Muscle of arm (tissue), 14 donors: ENCODE measurements at places on chromosomes 16 and 17.

- no peak for DNase-seq
Measured at GRCh38 chr17:17566896-17567513, 24.5 kb downstream of the PEMT start.

DNA sequence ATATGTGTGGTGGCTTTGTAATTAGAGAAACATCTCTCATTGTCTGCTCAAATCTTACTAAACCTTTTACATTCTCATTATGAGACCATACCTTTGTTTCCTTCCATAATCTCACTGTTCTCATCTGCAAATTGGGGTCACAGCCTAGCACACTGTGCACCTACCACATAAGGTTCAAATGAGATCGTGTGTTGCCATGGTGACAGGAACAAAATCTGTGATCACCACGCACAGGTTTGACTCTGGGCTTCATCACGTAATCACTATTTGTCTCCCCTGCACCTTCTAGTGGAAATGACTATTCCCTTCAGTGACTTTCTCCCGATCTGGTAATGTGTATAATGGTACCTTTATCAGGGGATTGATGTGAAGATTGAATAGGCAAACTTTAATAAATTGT lies 26.1 kb downstream of the CDH8 start:
- no peak for DNase-seq

GRCh38 chr16:88991813-88992350 lies 14.9 kb upstream of the CBFA2T3 start:
- no peak for DNase-seq

- DNase-seq = no peak
Measured at GRCh38 chr16:52611817-52612673, 65.1 kb upstream of the TOX3 start.

DNA sequence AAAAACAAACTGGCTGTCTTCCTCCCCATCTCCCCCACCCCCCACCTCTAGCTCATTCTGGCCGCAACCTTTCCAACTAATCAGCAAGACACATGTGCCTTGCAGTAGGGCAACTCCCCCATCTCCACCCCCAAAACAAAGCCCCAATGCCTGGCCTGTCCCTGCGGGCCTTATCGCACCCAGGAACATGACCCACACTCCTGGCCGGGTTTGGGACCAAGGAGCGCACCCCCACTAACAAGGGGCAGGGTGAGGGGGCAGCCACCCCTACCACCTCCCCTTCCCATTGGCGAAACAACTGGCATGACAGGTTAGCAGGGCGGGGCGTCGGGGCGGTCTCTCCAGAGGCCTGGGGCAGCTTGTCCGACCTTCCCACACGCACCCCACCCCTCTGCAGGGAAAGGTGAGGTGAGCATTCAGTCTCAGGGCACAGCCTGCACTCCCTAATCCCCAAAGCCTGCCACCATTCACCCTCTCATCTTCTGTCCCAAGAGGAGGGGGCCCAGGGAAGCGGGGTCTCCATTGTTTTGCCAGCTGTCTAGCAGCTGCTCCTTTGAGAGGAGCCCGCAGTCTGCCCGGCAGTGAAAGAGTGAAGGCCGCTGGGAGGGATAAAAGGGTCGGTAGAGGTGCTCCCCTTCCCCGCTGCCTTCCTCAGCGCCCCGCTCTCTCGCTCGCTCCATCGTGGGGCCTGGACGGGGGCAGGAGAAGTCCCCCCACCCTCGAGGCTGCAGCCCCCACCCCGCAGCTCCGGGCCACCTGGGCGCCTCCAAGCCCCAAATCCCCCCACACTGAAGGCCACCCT lies 765 bp downstream of the MYO18A start:
- DNase-seq = no peak

DNA sequence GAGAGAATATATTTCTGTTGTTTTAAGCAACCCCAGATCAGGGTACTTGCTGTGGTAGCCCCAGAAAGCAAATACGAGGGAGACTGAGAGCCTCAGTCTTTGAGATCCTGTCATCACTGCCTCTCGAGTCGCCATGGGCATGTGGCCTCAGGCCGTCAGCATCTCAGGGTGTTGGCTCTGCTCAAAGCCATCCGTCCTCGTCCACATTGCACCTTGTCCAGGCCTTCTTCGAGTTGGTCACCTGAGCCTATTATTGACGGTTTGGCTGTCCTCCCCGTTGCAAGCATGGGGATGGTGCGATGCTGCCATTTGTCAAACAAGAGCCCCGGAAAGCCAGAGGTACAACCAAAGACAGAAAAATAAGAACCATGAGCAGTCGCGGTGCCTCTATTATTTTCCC lies 136.9 kb downstream of the IRF8 start:
- DNase-seq = no peak

GRCh38 chr16:3671424-3671823 lies 16.9 kb downstream of the DNASE1 start:
- DNase-seq = no peak

DNA sequence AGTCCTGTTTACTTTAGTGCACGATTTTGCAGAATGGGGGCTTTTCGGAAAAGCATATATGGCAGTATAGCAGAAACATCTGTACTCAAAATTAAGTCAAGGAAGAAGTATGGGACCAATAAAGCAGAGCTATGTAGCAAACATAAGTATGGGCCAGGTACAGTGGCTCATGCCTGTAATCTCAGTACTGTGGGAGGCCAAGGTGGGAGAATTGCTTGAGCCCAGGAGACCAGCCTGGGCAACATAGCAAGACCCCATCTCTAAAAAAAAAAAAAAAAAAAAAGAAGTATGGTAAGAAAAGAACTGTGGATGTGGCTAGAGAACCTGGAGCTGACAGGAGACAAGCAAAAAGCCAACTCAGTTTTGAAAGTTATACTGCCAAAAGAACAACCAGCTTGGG lies 36.1 kb downstream of the ZNF652 start:
- no peak for DNase-seq

DNA sequence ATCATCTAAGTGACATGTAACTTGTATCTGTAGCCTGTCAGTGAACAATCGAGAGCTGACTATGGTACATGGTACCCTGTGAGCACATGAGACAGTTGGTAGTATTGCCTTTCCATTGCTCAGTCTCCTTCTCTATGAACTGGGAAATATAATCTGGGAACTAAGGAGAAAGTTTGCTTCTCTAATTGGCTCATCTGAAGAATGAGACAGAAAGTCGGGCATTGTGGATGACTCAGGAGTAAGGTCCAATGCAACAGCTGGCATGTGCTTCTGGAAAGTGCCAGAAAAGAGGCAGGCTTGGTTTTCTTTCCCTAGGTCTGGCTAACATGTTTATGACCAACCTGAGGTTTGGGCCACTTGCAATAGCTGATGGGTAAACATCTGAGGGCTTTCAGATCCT lies 51.9 kb downstream of the ZZEF1 start:
- no peak for DNase-seq

- DNase-seq = no peak
Measured at GRCh38 chr16:31464348-31464769, 5.1 kb downstream of the ARMC5 start.

GRCh38 chr16:57893559-57894389 lies 77.2 kb downstream of the CNGB1 start:
- peak; percentile 7 for DNase-seq

- peak; percentile 76 for DNase-seq
Measured at GRCh38 chr17:63433746-63434591, 12.1 kb downstream of the CYB561 start.

GRCh38 chr17:17044846-17045561 lies 2.7 kb downstream of the MPRIP start:
- peak; percentile 86 for DNase-seq

- no peak for DNase-seq
Measured at GRCh38 chr16:59154295-59154694, 420.2 kb upstream of the GOT2 start.

DNA sequence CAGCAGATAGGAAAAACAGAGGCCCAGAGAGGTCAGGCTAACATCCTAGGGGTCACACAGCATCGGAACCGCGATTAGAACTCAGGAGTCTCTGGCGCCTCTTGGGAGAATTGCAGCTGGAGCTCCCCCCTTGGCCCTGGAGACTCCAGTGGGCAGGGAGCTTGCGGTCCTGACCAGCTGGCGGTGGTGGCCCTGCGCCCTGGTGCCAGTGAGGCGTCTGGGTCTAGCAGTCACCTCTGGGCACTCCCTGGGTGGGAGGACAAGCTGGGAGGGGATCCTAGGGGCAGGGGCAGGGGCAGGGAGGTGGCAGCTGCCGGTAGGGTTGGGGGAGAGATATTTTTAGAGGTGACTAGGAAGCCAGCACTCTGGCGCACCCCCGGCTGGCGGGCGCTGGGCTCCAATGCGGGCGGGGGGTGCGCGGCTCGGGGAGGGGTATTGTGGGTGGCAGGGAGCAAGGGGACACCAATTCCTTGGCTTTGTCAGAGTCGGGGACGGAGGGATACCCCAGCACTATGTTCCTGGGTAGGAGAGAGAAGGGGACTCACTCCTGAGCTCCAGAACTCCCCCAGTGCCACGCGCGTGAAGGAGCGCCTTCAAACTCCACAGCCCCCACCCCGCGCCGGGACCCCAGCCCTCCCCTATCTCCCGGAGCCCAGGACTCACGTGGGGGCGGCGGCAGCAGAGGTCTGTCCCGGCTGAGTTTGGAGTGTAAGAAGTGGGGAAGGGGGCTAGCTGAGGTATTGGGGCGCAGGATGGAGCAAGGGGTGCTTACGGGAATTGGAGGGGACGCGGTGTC lies 584 bp downstream of the PHOSPHO1 start:
- DNase-seq = no peak

- peak; percentile 43 for DNase-seq
Measured at GRCh38 chr17:17205368-17206123, 587 bp downstream of the PLD6 start.

- DNase-seq = peak; percentile 73
Measured at GRCh38 chr17:30093463-30094147, 23.0 kb upstream of the NSRP1 start.

- peak; percentile 78 for DNase-seq
Measured at GRCh38 chr17:32127158-32127897, 15.0 kb upstream of the RHOT1 start.

DNA sequence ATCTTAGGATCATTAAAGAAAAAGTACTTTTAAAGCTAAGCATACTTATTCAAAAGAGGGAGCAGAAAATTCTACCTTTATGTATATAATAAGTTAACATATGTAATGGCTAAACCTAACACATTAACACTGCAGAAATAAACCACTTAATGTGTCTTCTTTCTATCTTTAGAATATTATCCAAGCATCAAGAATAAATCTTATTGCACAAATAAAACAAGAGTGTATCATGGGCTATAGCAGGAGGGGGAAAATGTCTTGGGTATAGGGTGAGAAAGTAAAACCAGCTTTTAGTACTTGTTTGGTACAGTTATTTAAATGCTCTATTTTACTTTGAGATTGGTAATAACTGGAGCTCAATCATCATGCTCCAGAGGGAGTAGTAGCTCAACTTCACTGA lies 10.9 kb downstream of the PRKCA start:
- DNase-seq = no peak

- no peak for DNase-seq
Measured at GRCh38 chr17:57721967-57722703, 23.0 kb downstream of the CCDC182 start.

GRCh38 chr17:44826123-44826790 lies 3.8 kb downstream of the GJC1 start:
- DNase-seq = no peak

DNA sequence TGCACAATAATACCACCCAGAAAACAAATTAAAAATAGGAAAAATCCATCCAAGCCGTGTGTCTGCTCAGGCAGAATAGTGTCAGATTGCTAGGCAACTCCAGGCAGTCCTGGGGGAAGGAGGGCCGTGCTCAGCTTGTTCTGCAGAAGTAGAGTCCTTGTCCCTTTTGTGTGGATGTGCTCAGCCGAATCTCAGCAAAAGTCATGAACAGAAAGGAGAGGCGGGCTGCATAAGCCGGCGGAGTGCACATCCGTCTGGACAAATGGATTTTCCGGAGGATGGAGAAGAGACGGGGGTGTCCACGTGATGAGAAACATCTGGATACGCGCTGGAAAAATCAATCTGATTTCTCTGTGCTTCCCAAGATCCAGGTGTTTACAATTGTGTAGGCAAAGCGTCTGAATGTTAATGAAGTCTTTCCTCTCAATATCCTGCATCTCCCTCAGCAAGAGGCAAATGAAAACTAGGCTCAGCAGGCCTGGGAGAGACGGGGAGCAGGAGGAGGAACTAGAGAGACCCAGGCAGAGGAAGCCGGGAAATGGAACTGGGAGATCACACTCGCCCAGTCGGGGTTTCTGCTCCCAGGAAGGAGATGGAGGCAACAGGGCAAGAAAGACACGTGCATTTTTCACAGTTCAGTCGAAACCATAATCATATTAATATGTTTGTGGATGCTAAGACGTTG lies 7.7 kb upstream of the RBFOX3 start:
- DNase-seq = peak; percentile 59

- DNase-seq = no peak
Measured at GRCh38 chr17:72053449-72053848, 67.4 kb upstream of the SOX9 start.

DNA sequence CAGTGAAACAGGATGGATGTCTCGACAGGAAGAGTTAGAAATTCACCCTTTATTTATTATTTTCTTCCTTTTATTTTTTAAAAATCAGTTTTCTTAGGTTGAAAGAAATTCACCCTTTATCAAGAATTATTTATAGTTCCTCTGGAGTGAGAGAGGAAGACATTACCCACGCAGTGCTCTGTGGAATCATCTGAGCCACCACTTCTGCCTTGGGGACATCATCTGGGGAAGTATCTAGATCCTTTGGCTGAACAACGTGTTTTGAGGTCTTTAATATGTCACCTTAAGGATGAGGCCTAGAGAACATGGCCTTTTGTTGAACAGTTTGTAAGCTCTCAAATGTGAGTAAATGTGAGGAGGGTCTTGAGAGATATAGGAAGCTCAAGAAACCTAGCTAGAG lies 183.3 kb downstream of the UTP18 start:
- DNase-seq = no peak

DNA sequence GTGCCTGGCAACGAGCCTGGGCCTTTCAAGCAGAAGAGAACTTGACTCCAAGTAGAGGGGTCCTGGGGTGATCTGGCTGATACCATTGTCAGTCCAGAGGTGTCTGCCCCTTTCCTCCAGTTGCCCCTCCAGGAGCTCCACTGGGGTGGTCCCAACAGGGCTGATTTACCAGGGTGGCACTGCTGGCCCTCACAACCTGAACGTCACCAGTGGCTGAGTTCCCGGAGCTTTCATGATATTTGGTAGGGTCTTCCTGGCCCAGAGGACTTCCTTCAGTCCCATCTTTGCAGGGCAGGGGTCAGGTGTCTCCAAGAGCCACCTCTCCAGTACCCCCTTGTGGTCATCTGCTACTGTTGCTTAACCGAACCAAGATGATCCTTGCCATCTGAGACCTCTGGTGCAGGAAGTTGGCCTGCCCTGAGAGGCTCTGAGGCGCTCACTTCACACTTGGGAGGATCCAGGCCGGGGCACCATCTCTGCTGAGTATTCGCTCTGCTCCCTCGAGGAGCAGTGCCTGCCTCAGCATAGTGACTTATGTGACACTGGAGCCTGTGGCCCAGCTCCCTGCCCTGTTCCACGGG lies 3.5 kb downstream of the LIMD2 start:
- no peak for DNase-seq
